ENCODE measurements at places on chromosomes 6 and 20.

GRCh38 chr20:63434599-63435378 is 37.7 kb downstream of the KCNQ2 start:
- DNase-seq: peak; percentile 29

DNA sequence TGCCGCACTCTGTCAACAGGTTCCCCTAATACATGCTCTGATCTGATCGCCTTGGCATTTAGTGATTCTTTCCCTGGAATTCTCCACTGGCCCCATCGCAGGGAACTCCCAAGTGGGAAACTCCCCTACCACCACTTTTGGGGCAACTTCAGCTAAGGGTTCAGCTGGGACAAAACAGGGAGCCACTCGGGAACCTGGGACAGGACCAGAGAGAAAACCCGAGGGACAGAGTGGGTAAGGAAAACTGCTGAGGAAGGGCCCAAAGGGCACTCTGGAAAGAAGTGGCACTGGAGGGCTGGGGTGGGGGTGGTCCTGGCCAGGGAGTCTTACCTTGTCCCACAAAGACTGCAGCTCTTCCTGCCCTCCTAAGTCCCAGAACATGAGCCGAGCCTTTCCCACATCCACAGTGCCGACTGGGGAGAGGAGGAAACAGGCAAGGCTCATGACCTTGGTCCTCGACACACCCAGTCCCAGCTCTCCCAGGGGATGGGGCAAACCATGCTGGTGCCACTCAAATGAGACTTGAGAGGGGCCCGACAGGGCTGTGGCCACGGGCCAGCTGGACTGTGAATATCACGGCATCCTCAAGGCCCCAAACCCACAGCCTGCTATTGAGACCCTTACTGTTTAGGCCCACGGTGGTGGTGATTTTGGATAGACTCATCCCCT is 1.6 kb downstream of the ARFRP1 start:
- no peak for DNase-seq

GRCh38 chr6:30748851-30749540 is 4.6 kb upstream of the IER3 start:
- DNase-seq: no peak

- DNase-seq: no peak
Observed at GRCh38 chr6:116405652-116406356, 35.1 kb downstream of the DSE start.

DNA sequence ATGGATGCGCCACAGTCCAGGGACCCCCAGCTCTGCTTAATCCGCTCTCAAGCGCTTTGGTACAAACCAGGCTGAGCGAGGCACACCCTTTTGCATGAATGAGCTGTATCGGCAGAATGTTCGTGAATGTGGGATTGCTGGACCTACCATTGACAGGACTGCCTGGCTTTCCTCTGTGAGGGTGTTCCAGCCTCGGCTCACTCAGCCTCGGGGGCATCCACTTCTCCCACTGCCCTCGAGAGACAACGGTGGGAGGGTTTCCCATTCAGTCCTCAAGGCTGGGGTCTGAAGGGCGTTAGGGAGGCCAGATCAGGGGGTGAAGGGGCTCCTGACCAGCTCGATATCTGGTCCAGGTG is 17.4 kb downstream of the MDFI start:
- no peak for DNase-seq

- DNase-seq: no peak
Observed at GRCh38 chr6:47306887-47307286, 2.8 kb downstream of the TNFRSF21 start.

- no peak for DNase-seq
Observed at GRCh38 chr20:45318948-45319347, 10.8 kb upstream of the MATN4 start.

DNA sequence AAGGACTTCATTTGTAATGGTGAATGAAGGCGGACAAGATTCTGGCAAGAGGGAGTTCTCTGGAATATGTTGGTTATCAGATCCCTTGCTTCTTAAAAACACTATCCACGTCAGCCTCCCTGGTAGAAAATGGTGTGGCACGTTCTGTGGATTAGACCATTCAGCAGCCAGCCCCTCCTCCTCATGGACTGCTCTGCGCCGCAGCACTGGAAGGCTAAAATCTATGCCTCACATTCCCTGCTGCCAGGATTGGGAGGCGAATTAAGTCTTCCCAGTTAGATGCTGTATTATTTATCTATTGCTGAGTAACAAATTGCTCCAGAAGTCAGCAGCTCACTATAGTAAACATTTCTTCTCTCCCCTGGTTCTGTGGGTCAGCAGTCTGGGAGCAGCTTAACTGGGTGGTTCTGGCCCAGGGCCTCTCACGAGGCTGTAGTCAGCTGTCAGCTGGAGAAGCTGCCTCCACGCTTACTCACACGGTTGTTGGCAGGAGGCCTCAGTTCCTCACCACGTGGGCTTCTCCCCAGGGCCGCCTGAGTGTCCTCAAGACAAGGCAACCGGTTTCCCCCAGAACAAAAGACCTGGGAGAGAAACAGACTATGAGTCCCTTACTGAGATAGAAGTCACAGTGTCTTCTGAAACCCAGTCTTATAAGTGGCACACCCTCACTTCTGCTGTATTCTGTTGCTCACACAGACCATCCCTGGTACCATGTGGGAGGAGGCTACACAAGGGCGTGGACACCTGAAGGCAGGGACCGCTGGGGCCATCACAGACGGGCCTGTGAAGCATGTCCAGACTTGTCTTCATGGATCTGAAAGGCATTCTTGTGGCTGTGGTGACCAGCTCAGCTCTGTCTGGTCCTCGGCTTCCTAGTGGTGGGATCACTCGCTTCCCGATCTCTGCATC is 101.0 kb downstream of the NRN1 start:
- DNase-seq: no peak

DNA sequence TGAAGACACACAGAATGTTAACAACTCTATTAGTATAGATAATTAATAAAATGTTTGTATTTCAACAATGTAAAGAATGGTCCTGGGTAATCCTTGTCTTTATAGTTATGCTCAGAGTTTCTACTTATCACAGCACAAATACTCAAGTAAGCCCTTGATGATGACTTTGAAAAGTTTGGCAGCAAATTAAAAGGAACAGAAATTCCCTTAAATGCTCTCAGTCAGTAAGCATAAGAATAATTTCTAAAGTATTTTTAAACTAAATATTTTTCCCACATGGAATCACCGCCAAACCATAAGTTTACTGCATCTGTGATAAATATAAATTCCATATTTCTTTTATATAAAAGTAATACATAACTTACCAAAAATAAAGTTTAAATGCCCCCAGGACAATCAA is 96.1 kb downstream of the COL12A1 start:
- DNase-seq: no peak

DNA sequence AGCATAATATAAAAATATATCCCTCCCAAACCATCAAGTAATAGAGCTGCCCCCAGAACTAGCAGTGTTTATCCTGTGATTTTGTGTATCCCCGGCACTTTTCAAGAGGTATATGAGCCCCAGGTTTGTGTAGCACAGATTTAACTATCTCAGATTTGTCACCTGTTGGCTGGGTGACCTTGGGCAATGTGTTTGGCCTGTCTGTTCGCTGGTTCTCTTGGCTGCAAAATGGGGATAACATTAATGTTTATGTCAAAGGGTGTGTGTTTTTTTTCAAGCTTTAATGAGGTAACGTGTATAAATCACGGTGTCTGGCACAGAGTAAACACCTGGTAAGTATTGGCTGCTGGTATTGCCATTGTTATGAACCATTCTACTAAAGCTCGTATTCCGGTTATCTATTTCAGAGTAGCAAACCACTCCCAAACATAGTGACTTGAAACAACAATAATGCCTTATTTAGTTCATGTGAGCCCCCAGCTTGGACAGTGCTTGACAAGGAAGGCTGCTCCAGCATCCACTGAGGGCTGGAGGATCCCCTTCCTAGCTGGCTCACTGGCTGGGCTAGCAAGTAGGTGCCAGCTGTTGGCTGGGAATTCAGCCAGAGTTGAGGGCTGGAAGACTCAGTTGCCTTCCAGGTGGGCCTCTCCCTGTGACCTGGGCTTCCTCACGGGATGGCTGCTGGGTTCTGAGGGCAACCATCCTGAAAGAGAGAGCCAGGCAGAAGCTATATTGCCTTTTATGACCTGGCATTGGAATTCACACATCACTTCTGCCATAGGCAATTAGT is 36.2 kb downstream of the PDRG1 start:
- DNase-seq: peak; percentile 85

Data from NCI-H1694 treated with DMSO at 0.1 percent for 48 hours (cell line).